ENCODE measurements at places on chromosomes 4 and X. TPM values are rescaled to one million over a fixed set of nuclear protein-coding genes. Genes with fewer than 3 reads are reported as not detected.
A peak's percentile ranks its signal among the peaks of the same experiment; 100 is the strongest.

- H3K4me1 ChIP-seq: no peaks in the 10 kb centered on the region
- H3K36me3 ChIP-seq: no peaks in the 10 kb centered on the region
- H3K27ac ChIP-seq: no peak within 1 kb of the TSS
- H3K4me3 ChIP-seq: no peak within 1 kb of the TSS
- no peak for DNase-seq
These were observed at the start of gene PALLD for GRCh38 chr4:168496834-168497233. Gene PALLD, plus strand, starts transcription at chr4:168497052.

DNA sequence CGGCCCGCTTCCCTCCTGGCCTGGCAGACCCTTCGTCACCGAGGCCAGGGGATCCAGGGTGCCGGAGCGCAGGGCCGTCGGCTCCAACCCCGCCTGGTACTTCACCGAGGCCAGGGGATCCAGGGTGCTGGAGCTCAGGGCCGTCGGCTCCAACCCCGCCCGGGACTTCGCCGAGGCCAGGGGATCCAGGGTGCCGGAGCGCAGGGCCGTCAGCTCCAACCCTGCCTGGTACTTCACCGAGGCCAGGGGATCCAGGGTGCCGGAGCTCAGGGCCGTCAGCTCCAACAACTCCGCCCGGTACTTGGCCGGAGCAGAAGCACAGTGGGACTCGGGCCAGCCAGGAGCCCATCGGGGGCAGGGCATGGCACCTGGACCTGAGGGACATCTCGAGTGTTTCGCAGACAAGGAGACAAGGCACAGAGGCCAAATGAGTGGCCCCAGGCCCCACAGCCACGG is 85.1 kb downstream of the FAM53A start:
- H3K4me3 ChIP-seq: no peak overlapping the region
- DNase-seq: no peak
- H3K4me1 ChIP-seq: peaks cover 5% of the 10 kb centered on the region
- H3K27me3 ChIP-seq: peaks cover 19% of the 10 kb centered on the region
- no peaks in the 10 kb centered on the region for H3K36me3 ChIP-seq

CDX4 gene
- total RNA-seq: not detected

TXK gene
- total RNA-seq: 79.0 TPM

PPEF1 gene
- 0.45 TPM for total RNA-seq

- H3K4me3 ChIP-seq: peak overlapping the region; percentile 79
- peaks cover 16% of the 10 kb centered on the region for H3K4me1 ChIP-seq
- DNase-seq: no peak
- no peaks in the 10 kb centered on the region for H3K27me3 ChIP-seq
- no peaks in the 10 kb centered on the region for H3K36me3 ChIP-seq
These were observed 3.1 kb downstream of the JADE1 start for GRCh38 chr4:128812442-128813235.

PLAC1 gene
- total RNA-seq: not detected

Data from T-cell (primary cell).